ENCODE measurements at places on chromosomes 11 and 22. TPM values are rescaled to one million over a fixed set of nuclear protein-coding genes. Genes with fewer than 3 reads are reported as not detected.

The TTC36 gene
- total RNA-seq: 32.7 TPM

The SMCO4 gene
- 67.5 TPM for total RNA-seq

- DNase-seq: no peak
Observed at GRCh38 chr11:107387666-107388065, 70.0 kb downstream of the CWF19L2 start.

- DNase-seq: no peak
Observed at GRCh38 chr11:75815345-75816168, 547 bp downstream of the UVRAG start.

DNA sequence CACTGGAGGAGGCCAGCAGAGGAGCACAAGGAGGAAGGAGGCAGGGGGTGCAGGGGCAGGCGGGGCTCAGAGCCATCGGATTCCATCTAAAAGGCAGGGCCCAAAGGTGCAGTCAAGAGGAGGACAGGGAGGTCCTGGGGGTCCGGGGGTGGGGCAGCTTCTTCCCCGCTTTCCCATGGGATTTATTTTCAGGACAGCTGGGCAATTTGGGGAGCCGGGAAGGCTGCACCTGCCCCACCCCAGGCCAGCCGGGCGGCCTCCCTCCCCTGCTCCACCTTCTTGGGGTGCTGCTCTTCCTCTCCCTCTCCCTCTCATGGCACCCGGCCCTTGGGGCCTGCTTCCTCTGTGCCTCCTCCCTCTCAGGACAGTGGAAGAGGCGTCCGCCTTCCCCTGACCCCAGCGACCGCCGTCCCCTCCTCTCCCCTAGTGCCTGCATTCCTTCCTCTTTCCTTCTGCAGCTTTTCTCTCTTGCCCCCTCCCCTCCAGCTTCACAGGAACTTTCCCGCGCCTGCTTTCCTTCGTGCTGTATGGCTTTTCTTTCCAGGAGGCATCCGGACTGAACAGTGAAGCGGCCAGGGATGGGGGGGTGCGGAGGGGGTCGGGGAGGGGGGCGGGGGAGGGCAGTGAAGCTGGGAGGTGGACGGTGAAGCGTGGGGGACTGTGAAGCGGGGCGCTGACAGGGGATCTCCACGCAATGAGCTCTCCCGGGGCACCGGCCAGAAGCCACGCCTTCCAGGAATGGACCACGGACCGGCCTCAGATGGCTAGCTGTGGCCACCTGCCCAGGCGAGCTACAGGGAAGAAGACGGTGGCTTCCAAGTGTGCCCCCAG, 26.9 kb downstream of the APOBEC3H start:
- no peak for DNase-seq

DNA sequence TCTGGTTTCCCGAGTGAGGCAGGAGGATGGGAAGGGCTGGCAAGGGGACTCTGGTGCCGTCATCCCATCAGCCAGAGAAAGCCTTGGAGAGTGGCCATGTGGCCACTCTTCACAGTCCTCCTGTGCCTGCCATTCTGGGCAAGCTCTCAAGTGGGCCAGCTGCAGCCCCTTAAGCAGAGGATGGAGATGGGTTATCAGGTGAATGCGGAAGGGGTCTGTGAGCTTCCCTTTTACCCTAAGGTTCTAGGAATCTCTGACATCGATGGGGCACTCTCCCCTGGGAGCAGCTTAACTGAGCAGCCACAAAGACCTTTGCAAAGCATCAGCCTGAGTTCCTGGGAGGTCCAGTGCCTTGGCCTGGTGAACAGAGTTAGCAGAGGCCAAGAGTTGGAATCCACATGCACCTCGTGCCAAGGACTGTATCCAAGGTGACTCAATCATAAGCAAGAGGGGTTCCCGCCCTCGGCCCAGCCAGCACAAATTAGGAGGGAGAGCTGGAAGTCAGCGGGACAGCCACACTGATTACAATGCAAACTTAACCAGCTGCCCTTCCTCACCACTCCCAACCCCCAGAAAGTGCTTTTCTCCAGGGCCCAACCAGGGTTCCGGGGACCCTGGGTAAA, 193.6 kb downstream of the BUD13 start:
- DNase-seq: no peak

GRCh38 chr11:96384156-96384555, 5.6 kb downstream of the CCDC82 start:
- DNase-seq: no peak

DNA sequence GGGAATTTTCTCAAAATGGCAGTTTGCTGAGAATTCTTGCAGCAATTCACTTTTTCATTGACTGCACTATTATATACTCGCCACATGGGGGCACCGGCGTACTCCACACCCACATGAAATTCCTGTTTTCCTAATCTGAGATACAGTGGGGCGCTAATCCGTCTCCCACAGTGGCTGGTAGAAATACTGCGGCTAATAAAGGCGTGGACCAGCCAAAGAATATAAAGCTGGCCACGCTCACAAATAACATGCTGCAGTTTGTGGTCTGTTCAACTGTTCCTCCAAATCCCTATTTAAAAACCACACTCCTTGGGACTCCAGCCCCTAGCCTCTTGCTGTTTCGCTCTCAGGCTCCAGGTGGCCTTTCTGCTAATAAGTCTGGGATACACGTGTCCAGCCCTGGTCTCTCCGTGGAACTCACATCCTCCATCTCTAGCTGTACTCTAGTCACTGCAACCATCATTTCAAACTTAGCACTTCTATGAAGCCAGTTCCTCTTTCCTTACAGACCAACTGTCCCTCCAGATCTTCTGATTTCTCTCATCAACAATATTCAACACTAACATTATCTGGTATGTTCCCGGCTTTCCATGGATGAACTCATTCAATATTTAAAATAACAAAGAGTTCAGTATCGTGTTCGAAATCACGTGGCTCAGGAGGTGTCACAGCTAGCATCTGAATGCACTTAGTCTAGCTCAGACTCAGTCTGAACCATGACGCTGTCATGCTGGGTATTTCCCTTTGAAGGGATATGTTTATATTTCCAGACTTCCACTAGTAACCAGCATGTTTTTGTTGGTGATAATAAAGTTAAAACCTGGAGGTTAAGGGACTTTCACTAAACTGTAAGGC, 22.0 kb downstream of the TBRG1 start:
- peak; percentile 37 for DNase-seq

DNA sequence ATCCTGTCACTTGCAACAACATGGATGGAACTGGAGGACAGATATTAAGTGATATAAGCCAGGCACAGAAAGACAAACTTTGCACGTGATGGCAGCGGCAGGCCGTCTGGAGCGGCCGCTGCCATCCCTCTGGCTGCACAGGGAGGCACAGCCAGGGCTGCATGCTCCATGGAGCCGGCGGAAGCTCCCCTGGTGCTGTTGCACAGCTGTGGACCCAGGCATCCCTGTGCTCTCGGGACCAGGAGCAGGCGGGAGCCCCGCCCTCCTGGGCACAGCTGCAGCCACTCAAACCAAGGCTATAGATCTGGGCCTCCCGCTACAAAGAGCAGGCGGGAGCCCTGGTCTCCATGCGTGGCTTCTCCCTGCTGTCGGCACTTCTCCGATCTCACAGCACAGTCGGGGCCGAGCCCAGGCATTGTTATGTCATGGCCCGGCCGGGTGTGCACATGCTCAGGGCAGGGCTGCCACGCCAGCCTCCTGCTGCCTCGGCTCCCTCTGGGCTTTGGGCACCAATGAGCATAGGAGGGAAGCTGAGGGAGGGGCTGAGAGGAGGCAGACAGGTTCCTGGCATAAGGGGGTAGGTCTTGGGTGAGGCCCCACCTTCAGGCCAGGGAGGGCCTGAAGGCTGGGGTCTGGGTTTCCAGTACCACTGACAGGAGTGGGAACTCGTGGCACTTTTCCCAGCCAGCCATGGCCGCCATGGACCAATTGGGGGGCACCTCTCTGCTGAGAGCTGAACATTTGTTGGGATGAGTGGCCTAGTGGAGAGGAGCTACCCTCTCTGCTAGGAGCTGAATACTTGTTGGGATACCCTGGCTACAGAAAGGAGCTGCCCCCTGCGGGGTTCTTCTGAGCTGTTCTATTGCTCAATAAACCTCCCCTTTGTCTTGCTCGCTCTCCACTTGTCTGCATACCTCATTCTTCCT, 16.7 kb downstream of the RRP8 start:
- no peak for DNase-seq

GRCh38 chr11:110613197-110613918, 98.9 kb downstream of the ARHGAP20 start:
- DNase-seq: no peak

All from right lobe of liver (tissue), 6 donors.